Activated T-helper 1 cell treated with Interleukin-2 at 50 U/mL for 16 hours (primary cell): ENCODE measurements at places on chromosomes 7 and 10.
A peak's percentile ranks its signal among the peaks of the same experiment; 100 is the strongest.

DNA sequence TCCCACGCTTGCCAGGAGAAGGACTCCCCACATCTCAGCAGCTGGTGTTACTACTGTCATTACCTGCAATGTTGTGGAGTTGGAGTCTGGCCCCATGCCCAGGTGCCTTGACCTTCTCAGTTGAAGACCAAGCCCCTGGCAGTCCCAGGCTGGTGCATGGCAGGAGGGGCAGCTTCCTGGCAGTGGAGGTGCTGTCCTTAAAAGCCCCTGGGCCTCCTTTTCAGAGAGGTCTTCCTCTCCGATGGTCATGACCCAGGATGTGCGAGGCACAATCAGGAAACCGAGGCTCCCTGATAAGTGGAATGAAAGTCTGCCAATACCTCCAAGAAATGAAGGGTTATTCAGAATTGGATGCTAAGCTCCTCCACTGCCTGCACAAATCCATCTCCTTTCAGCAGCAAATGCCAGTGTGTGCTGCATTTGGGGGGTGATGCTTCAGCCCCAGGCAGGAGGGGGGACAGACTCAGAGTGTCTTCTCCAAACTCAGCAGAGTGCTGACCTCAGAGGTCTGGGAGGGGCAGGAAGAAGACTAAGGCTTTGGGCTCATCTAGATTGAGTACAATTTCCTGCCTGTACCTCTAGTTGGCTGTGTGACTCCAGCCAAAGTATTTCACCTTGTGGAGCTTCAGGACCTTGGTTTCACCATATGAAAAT, 97.0 kb upstream of the DDC start:
- peak; percentile 15 for DNase-seq

DNA sequence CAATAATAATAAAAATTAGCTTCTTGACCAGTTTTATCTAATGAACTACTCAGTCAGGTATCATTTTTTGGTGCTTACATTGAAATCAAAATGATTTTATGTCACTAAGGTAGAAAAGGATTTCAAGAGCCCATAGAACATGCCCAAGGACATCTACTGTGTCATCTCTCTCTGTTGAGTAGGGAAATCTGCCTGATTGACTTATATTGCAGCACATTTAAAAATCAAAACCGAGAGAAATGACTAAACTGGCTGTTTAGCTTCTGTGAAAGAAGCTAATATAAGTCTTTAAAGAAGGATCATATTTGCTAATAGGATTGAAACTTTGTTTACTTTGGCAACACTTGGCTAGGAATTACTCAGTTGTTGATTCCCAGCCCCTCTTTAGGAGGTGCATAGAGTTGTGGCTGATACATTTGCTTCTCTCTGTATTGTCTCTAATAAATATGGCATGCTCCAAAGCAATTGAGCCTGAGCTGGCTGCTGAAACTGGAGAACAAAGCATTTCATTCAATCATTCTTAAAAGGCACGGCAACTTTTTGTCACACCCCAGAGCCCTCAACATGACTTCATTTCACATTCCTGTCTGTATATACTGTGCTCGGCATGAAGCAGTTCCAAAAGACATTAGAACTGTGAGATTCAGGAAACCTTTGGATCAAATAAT, 1096.9 kb upstream of the POT1 start:
- DNase-seq: no peak

- no peak for DNase-seq
These were observed 495.1 kb downstream of the AUTS2 start for GRCh38 chr7:70093205-70093904.

DNA sequence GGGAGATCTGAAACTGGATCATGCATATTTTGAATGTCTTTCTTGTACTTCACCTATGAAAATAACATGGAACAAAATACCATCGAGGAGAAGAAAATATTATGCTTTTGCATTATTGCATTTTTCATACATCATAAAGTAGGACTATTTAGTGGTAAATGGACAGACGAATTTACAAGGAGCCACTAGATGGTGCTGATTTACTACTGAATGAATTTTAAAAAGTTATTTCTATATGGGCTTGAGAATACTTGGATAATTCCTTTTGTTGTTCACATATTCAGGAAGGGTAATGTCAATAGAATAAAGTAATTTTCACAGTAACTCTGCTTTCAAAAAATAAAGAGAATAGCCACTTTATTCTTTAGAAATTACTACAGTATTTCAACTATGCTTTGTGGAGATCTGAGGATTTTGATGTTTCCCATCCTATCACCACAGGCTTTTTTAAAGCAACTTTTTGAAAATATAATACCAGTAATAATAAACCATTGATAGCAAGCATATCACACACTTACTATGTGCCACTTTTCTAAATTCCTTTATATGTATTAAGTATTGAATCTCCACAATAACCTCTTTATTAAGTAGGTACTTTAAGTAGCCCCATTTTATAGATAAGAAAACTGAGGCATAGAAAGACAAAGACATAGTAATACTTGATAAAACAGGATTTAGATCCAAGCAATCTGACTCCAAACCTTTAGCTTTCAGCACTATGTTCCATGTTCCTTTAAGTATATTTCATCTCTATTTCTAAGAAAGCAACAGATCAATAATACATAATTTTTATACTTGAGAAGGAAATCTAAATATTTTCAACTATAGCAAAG, 38.6 kb downstream of the NEBL start:
- no peak for DNase-seq

DNA sequence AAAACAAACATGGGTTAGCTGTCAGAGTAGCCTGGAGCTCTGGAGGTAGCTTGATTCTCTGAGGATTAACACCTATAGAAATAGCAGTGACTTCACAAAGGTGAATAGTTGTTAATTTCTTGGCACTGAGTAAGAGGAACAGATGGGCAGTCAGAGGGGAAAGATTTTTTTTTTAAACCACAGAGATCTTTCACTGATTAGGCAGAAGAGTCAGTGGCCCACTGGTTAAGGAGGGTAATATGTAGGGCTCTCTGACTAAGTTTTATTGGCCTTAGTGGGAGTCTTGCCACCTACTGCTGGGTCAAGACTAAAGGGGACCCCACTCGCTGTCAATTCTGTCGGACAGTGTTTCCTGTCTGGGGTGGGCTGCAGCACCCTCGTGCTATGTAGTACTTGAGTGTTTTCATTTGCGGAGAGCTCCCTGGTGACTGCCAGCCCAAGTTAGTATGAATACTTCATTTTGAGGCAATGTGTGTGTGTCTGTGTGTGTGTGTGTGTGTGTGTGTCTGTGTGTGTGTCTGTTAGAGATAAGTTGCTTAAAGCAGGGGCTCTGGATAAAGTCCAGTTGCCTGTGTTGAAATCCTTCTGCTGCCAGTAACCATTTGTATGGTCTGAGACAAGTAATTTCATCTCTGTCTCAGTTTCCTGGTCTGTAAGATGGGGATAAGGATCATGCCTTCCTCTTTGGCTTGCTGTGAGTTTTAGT, 145.2 kb downstream of the ARID5B start:
- no peak for DNase-seq
